ENCODE measurements at places on chromosomes 1 and 21. TPM values are rescaled to one million over a fixed set of nuclear protein-coding genes. Genes with fewer than 3 reads are reported as not detected.
A peak's percentile ranks its signal among the peaks of the same experiment; 100 is the strongest.

- no peak for DNase-seq
Measured at GRCh38 chr1:83822208-83822607, 176.7 kb downstream of the TTLL7 start.

- no peak for DNase-seq
Measured at GRCh38 chr21:26140164-26140579, 30.4 kb downstream of the APP start.

GRCh38 chr1:5865774-5866173, 126.5 kb downstream of the NPHP4 start:
- DNase-seq = no peak

GRCh38 chr1:66833112-66833511, 32.0 kb upstream of the INSL5 start:
- DNase-seq = no peak

GRCh38 chr1:157407917-157408525, 144.3 kb downstream of the FCRL5 start:
- DNase-seq = no peak

GRCh38 chr1:214310777-214311690, 30.1 kb downstream of the SMYD2 start:
- no peak for DNase-seq

DNA sequence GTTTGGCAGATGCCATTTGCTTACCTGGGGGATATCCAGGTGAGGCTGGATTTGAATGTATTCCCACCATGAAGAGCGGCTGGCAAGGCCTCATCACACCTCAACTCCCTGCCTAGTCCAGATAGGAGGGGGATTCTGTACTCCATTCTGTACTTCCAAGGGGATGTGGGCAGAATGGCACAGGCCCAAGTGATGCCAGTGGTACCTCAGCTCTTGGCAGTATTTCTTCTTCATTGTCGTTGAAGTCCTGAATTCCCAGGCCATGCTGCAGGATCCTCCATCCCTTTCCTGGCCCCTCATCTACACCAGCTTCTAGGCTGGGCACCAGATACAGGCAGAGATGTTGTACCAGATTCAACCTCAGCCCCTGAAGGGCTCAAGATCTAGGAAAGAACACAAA, 47.9 kb downstream of the KLHDC7A start:
- no peak for DNase-seq

- no peak for DNase-seq
Measured at GRCh38 chr1:2284932-2285331, 56.8 kb downstream of the SKI start.

- no peak for DNase-seq
Measured at GRCh38 chr1:180922631-180923015, 9.9 kb downstream of the KIAA1614 start.

- DNase-seq = no peak
Measured at GRCh38 chr1:5971471-5972197, 20.6 kb downstream of the NPHP4 start.

GRCh38 chr1:238258510-238258909, 367.8 kb upstream of the ZP4 start:
- DNase-seq = no peak

DNA sequence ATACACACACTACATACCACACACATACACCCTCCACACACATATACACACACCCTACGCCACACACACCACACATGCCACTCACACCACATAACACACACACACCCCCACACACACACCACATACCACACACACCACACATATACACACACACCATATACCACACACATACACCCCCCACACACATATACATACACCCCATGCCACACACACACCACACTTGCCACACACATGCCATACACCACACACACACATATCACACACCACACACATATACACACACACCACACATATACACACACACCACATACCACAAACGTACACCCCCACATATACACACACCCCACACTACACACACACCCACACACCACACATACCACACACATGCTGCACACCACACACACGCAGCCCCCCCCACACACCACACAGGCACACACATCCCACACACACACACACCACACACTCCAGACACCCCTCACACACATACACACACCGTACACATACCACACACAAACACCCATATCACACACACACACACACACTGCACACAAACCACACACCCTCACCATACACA, 76.7 kb upstream of the TMPRSS2 start:
- no peak for DNase-seq

DNA sequence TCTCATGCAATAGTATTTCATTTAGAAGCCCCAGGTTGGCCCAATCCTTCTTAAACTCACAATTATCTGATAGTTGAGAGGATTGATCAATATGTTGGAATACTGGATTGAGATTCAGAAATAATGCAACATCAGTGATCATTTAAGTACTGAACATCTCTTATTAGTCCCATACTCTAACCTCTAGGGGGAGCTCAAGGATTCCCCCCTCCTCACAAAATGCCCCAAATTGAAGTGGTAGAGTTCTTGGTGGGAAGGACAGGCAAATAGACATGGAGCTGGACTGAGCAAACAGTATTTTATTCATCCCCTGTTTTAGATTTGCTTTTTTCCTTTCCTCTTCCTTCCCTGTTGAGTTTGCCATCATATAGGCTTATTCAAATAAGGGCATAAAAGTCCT, 62.8 kb downstream of the NGF start:
- DNase-seq = no peak

DNA sequence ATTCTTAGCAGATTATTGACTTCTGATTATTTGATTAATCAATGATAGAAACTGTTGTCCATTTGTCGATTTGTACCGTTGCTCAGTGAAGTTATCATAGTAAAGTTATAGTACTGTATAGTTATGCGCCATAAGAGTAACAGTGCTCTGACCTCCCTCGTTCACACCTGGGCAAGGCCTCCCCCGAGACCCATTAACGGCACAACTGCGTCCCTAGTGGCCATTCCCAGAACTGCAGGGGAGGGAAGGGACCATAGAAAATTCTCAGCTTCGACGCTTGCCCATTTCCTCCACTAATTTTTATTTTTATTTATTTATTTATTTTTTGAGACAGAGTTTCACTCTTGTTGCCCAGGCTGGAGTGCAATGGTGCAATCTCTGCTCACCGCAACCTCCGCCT, 334.4 kb downstream of the DSCAM start:
- no peak for DNase-seq

GRCh38 chr1:15023205-15023604, 130.3 kb upstream of the TMEM51 start:
- no peak for DNase-seq

GRCh38 chr21:38470755-38471154, 27.5 kb downstream of the ERG start:
- peak; percentile 16 for DNase-seq

DNA sequence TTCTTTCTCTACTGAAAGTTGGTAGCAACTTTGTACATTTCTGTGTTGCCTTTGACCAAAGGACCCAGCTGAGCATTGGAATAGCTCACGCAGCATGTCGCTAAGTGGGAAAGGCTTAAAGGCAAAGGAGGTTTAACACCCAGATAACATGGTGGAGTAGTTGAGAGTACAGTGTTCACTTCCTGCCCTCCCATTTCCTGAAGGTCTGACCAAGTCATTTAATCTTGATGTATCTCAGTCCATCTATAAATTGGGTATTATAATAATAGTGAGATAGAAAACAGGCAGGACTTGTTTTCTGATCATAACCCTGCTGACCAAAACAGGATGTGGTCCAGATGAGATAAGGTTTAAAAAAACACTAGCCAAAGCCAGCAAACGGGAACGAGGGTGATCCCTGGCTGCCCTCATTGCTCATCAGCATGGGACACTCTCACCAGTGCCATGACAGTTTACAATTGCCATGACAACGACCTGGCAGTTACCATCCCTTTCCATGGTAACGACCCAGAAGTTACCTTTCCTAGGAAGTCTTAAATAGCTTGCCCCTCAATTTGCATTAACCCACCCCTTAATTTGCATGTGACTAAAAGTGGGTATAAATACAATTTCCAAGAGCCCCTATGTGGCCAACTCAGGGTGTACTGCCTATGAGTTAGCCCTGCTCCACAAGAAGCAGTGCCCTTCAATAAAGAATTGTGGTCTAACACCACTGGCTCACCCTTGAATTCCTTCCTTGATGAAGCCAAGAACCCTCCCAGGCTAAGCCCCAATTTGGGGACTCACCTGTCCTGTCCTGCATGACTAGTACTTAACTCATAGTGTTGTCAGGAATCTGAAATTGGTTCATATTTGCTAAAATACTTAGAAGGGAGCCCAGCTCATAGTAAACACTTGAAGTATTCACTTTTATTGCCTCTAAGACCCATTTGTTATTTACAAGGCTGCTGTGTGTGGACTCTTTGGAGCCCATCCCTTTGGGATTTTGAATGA, 28.4 kb upstream of the FHAD1 start:
- DNase-seq = no peak

- no peak for DNase-seq
Measured at GRCh38 chr1:5164158-5164557, 509.7 kb downstream of the AJAP1 start.

DNA sequence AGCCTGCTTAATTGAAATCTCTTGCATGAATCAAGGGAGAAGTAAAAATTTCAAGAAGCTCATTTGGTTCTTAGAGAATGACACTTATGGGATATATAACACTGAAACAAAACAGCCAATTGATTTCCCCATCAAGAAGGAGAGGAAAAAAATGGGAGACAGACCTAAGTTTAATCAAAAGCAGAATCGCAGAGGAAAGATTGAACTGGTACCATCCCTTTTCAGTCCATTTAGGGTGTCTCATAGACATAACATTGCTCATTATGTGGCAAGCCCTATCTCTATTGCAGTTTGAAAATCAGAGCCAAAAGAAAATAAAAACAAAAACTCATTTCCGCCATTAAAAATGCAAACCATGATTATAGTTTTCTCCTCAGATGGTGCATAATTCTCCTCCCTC, 119.6 kb downstream of the AK5 start:
- DNase-seq = no peak

GRCh38 chr1:154466921-154467417, 35.0 kb upstream of the TDRD10 start:
- DNase-seq = no peak

GRCh38 chr1:15212216-15212953, 34.6 kb upstream of the FHAD1 start:
- DNase-seq = no peak

DNA sequence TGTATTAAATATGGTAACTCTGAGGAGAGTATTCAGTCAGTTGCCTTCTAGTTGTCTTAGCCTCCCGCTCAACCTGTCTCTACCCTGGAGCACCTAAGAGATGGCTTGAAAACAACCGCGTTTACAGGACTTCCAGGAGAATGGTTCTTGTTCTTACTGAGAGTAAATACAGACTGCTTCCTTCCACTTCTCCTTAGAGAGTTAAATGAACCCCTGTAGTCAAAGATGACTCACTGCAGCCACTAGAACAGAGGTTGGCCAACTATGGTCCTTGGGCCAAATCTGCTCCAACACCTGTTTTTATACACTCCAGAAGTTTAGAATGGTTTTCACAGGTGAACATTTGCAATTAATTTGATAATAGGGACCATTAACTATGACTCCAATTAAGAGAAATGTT, 60.1 kb upstream of the ASB17 start:
- DNase-seq = no peak

DNA sequence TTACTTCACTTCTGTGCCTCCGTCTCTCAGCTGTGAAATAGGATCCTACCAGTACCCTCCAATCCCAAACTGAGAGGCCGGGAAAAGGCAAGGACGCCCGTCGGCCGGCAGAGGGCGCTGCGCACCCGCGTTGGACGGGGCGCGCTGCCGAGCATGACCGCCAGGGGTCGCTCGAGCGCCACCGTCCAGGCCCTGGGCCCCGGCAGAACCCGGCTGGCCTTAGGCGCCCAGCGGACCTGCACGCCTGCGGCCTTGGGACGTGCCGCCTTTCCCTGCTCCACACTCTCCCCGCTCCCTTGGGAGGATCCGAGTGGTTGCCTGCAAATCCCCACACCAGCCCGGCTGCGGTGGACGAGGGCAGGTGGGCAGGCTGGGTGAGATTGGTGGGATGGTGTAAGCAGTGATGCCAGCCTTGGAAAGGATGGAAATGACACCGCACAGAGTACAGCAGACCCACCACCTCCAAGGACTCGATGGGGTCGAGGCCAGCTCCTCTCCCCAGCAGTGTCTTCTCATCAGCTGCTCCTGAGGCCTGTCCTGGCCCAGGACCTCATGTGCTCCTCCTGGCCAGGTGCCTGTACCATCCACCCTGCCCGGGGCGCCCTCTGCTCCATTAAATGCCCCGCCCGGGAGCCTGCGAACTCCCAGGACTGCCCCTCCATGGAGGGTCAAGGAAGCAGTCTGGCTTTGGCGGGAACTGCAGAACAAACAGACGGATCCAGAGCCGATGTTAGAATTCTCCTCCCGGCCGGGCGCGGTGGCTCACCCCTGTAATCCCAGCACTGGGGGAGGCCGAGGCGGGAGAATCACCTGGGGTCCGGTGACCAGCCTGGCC, 47.4 kb upstream of the LBR start:
- peak; percentile 62 for DNase-seq

- no peak for DNase-seq
Measured at GRCh38 chr1:179206812-179207211, 22.7 kb downstream of the ABL2 start.

GRCh38 chr1:106278716-106279115, 777.8 kb upstream of the PRMT6 start:
- no peak for DNase-seq

- DNase-seq = no peak
Measured at GRCh38 chr1:58324558-58324957, 222.0 kb downstream of the OMA1 start.

DNA sequence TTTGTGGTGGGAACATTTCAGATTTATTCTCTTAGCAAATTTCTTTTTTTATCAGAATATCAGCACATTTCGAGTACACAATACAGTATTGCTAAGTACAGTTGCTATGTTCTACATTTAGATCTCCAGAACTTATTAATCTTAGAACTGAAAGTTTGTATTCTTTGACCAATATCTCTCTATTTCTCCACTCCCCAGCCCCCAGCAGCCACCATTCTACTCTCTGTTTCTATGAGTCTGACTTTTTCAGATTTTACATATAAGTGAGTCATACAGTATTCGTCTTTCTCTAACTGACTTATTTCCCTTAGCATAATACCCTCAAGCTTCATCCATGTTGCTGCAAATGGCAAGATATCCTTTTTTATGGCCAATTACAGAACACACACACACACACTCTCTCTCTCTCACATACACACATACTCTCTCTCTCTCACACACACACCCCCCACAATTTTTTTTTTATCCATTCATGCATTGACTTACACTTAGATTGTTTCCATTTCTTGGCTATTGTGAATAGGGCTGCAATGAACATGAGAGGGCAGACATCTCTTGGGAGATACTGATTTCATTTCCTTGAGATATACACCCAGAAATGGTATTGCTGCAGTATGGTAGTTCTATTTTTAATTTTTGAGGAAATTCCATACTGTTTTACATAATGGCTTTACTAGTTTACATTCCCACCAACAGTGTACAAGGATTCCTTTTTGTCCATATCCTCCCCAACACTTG, 15.7 kb downstream of the RPTN start:
- no peak for DNase-seq

HRNR gene
- not detected for total RNA-seq

CLDN8 gene
- not detected for total RNA-seq

ADAMTS1 gene
- total RNA-seq = 0.25 TPM

DUSP12 gene
- 20.3 TPM for total RNA-seq

KRTAP23-1 gene
- not detected for total RNA-seq

TMPRSS15 gene
- total RNA-seq = not detected

OR2L5 gene
- not detected for total RNA-seq

MIB2 gene
- total RNA-seq = 59.4 TPM

SPATA17 gene
- total RNA-seq = not detected

RXRG gene
- total RNA-seq = not detected

KRTAP10-1 gene
- not detected for total RNA-seq

RASAL2 gene
- not detected for total RNA-seq

TMIGD3 gene
- total RNA-seq = not detected

MLLT11 gene
- total RNA-seq = 2.9 TPM

PLEKHO1 gene
- total RNA-seq = 110 TPM

All from CD4-positive, alpha-beta T cell (primary cell).